ENCODE measurements at places on chromosomes 11 and 22.

DNA sequence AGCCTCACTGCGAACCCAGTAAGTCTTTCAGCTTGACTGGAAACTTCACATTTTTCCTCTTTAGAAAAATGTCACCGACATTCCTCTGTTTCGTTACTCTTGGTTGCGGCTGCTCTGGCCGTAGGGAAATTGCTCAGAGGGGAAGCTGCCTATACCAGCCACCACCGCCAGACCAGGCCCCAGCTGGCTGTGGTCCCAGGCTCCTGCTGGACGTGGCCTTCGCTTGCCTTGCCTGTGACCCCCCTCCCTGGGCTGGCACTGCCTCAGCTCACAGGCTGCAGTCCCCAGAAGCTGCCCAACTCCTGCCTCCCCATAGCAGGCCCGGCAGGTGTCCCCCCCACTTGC lies 197.8 kb downstream of the MN1 start:
- DNase-seq: no peak

DNA sequence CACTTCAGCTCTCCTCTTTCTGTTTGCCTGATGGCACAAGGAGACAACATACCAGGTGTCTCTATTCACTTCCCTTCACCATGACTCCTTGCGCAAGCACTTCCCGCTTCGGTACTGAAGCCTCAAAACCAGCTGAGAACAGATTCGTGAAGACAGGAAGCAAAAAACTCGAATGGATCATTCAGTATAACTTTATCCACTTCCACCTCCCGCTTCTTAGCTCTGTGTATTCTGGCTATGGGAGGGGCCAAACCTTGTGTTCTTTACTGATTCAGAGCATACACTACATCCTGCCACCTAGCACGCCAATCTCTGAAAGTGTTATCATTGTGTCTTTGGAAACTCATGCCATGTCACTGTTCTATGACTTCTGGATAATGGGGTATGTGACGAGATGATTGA lies 62.2 kb upstream of the ADA2 start:
- DNase-seq: no peak

DNA sequence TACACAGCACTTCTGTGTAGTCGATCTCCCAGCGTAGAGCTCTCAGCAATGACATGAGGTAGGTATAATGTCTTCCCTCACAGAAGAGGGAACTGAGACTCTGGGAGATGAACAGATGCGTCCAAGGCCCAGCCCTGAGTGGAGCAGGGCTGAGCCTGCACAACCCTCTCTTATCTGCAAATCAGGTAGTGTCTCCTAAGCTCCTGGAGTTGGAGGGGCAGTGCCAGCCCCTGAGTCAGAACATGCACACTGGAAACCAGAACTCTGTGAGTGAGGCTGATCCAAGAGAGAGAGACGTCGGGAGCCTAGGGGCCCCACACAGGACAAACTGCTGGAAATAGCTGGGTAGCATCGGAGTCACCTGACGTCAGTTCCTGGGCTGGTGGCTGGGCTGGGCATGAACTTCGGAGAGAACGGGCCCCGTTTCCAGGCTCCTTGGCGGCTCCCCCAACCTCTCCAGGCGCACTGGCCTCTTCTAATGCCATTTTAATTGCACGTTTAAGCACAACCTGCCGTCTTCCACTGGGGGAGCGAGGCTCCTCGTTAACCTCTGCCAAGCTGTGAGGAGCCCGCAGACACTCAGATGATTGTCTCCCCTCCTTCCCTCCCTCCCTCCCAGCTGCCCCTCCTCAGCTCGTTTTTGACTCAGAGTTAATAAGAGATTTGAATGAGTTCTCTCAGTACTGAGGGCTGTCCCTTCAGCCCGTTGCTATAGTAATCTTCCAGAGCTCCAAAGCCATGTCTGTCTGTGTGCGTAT lies 191.2 kb upstream of the TBCEL start:
- DNase-seq: no peak

- no peak for DNase-seq
These were observed 204.4 kb upstream of the SORL1-AS1 start for GRCh38 chr11:121657146-121657545.

DNA sequence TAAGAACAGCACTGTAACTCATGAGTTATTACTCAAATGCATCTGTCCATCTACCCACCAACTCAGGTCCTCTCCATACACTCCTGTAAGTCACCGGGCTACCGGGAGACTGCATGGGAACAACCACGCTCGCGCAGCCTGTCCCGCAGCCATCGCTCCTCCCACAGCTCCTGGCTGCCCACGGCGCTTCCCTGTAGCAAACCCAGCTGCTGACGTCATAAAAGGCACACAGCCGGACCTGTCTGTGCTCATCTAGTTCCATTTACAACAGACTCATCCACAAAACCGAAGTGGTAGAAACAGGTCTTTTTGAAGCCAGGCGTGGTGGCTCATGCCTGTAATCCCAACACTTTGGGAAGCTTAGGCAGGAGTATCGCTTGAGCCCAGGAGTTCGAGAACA lies 23.4 kb upstream of the PACSIN2 start:
- DNase-seq: no peak

DNA sequence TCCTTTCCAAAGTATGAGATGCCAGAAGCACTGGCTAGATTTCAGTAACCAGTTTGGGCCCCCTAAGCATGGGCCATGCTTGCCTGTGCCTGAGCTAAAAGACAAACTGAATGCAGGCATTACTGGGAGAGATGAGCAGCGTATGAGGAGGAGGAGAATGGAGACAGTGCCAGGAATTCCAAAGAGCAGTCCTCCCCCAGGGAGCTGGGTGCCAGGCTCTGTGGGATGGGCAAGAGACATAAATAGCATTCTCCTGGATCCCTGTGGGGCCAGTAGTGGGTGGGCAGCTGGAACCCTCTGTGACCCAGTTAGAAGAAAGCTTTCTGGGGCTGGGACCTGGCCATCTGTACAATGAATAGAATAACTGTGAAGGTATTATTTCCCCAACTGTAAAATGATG lies 235.6 kb downstream of the KCNA4 start:
- no peak for DNase-seq

GRCh38 chr11:101944923-101945322 lies 28.6 kb upstream of the ANGPTL5 start:
- no peak for DNase-seq

- DNase-seq: peak; percentile 99
These were observed 62.6 kb upstream of the PTPRJ start for GRCh38 chr11:47917599-47918369.

DNA sequence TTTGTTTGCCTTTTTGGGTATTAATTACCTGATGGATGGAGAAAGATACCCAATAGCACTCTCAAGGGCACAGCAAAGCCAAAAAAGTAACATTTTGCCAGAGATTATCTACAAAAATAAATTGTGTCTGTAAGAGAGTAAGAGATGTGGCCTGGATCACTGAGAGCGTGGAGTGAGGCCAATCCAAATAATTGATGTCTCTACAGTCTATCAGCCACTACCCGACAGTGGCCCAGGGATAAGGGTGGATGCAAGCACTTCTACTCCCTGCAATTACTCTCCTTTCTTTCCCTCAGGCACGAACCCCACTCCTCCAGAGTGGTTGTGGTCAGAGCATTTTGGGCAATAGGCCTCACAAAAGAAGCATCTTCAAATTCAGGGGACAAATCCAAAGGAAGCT lies 92.3 kb upstream of the ZC3H12C start:
- no peak for DNase-seq

GRCh38 chr11:65744026-65744698 lies 23.6 kb upstream of the RNASEH2C start:
- no peak for DNase-seq

DNA sequence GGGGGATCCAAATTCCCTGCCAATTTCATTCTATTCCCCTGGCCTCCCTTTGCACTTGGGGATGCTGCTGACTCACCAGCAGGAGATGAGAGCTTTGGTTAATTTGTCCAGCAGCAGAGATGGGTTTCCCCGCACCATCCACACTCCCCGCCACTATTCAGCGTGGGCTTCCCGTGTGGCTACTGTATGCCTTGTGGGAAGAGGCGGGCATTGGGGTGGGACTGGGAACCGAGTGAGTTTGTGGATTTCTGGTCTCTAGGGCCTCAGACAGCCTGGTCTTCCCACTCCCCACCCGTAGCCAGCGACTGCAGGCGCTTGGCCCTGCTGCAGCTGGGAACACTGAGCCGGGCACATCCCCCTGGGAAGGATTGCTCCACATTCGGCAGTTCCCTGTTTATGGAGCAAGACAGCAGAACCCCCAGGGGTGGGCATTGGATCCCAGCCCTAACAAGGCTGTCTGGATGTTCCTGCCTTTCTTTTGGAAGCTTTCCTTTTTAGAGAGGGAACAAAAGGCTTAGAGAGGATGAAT lies 23.4 kb downstream of the KIAA1671 start:
- no peak for DNase-seq

DNA sequence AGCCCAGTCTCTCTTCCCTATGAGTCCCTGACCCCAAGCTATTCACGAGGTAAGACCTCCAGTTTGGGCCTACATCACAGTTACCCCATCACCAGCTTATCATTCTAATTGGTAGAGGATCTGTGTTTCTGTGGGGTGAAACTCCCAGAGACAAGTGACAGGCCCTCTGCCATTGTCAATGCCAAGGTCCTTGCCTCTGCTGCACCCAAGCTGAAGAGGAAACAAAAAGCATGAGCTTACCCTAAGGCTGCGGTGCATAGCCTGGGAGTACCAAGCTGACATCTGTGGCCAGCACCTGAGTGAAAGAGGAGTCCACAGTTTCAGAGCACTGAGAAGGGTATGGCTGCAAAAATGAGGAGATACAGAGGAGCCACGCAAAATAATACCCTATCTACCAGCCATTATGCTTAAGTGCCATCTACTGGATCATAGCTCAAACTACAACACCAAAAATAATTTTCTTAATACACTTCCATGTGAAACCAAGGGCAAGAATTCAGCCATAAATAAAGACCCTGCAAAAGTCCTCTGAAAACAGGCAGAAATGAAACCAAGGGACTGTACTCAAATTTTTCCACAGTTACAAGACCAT lies 62.3 kb upstream of the ANO5 start:
- no peak for DNase-seq

All from AG09319 (cell line).